ENCODE measurements at places on chromosomes 5 and 9. TPM values are rescaled to one million over a fixed set of nuclear protein-coding genes. Genes with fewer than 3 reads are reported as not detected.

- DNase-seq: no peak
Measured at GRCh38 chr9:89482056-89482851, 15.7 kb downstream of the SEMA4D start.

GRCh38 chr5:128036950-128037349, 46.6 kb upstream of the SLC12A2 start:
- DNase-seq: no peak

DNA sequence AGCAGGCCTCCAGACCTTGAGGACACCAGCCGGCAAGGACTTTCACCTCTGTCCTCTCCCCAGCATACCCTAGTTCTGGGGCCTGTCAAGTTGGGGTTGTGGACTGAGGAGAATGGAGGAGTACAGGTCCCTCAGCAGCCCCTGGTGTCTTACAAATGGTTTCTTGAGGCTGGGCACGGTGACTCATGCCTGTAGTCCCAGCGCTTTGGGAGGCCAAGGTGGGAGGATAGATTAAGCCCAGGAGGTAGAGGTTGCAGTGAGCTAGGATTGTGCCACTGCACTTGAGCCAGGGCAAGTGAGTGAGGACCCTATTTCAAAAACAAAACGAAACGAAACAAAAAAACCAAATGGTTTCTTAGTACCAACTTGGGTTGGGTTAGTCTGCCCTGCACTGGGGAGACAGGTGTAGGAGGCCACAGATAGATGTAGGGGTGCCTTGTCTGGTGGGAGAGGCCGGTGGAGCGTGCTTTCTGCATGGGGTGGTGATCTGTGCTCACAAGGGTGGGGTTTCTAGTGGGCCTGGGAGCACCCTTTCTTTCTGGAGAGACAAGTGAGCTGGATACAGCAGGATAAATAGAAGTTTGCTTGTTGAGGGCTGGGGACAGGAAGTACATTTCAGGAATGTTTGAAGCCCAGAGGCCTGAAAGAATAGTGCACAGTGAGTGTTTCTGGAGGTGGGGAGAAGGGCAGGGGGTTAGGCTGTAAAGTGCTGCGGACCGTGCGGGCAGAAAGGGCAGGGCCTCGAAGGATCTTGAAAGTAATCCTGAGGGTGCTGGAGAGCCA, 37.7 kb upstream of the PSD2 start:
- no peak for DNase-seq

- DNase-seq: no peak
Measured at GRCh38 chr5:114089259-114089658, 272.6 kb upstream of the KCNN2 start.

DNA sequence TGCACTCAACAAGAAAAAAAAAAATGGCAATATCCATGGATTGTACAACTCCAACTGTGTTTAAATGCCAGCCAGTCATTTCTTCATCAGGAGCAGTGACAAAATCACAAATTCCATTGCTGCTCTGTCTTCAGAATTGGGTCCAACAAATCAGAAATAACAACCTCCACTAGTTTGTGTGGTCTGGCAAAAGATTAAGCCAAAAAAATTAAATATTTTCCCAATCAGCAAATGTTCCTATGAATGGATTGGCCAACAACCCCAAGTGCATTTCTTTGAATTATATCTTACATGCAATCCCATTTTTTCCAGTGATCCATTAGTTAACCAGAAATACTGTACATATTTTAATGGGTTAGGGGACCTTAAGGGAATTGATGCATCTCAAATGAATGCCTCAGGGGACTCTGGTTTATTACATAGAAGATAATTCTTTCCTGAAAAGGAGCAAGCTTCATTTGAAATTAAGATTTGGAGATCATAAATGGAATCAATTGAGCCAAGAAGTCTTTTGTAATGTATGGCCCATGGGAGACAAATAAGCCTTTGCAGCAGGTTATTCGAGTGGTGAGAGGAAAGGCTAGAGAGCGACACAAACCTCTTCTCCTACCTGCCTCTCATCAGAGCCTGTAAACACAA, 131.8 kb downstream of the TLE1 start:
- DNase-seq: no peak

DNA sequence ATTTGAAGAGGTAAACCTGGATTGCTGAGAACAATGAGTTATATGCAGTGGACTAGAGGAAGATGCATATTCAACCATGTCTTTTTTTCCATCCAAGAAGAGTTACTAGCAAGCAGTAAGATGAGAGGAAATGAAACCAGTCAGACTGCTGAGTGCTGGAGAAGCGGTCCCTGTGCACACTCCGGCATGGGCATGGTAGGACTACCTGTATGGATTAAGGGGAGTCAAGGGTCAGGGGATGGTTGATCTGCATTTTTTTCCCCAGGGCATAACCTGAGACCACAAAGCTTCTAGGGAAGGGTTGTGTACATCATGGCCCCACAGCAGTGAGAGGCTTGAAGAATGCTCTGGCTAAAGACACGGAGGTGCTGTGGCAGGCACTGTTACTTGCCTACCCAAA, 76.6 kb upstream of the ZNF169 start:
- no peak for DNase-seq

- DNase-seq: no peak
Measured at GRCh38 chr5:439181-439580, 3.8 kb upstream of the EXOC3 start.

The CA9 gene
- 1.3 TPM for polyA plus RNA-seq

Measured in AG04450 (cell line).